ENCODE measurements at places on chromosomes 2 and 18. TPM values are rescaled to one million over a fixed set of nuclear protein-coding genes. Genes with fewer than 3 reads are reported as not detected.

Gene KIAA2012
- not detected for total RNA-seq

Gene ALK
- total RNA-seq: not detected

Gene ESPNL
- not detected for total RNA-seq

Gene CXCR1
- total RNA-seq: not detected

Measured in dermis microvascular lymphatic vessel endothelial cell (primary cell).